Activated T-helper 1 cell treated with anti-CD3 and anti-CD28 coated beads, Interleukin-12 subunit alpha, Interleukin-12 subunit beta, Interleukin-2, Interleukin-4 antibody, amounts not matched to agents 30 ng/mL and 10 ng/mL and 1 ng/mL, durations not matched to agents 14 hours and 24 hours and 36 hours (primary cell): ENCODE measurements at places on chromosomes 6 and 20.

DNA sequence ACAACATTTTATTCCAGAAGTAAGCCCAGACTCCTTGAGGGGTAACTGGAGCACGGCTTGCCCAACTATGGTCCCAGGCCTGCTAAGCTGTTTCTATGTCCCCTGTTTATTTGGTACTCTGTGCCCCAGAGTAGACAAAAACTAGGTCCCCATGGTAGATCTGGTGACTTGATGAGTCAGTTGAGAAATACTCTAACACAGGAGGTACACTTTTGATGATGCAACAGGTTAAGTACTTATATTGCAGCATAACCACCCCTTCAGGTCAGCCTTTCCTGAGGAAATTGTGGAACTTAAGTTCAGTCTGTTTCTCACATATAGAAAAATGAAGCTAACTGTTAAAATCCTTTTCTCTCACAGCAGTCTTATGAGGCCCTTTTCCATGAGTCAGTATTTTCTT is 19.6 kb downstream of the TTPAL start:
- no peak for DNase-seq

DNA sequence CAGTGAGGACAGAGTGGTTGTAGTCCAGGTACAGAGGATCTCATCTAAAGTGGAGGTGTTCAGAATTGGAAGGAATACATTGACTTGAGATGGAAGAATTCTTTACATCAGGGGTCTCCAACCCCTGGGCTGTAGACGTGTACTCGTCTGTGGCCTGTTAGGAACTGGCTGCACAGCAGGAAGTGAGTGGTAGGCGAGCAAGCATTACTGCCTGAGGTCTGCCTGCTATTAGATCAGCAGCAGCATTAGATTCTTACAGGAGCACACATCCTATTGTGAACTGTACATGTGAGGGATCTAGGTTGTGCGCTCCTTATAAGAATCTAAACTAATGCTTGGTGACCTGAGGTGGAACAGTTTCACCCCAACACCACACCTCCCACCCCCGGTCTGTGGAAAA is 121.1 kb downstream of the CDKAL1 start:
- DNase-seq, result no peak

DNA sequence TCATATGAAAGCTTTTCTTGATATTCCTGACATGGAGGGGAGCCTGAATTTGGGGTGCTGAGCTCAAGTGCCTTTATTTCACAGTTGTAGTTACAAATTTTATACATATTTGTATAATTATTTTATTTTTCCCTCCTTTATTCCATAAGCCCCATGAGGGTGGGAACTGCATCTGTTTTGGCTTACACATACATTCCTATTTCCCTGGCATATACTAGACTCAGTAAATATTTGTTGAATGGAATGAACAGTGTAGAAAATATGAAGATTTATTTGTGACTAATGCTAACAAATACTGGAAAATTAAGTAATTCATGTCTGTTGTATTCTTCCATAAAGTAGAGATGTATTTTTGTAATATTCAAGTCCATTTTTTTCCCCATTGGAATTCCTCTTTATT is 127.1 kb downstream of the MYO6 start:
- no peak for DNase-seq

DNA sequence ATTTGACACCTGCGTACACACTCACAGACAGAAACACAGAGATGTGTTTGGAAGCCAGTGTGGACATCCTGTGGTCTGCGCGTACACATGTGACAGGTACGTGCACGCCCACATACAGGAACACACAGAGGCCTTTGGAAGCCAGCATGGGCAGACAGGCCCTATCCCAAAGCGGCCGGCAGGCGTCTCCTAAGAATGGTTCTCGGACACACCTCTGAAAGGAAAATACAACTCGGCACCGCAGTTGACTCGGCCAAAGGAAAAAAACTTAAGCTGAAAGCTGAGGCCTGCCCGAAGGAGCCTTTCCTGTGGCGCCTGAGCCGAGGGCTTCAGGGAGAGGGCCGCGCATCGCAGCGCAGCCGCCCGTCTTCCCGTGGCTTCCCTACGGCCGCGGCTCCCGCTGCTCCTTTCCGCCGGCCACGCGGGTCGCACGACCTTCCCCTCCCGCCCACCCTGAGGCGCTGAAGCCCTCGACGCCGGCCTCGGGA is 1.4 kb upstream of the CEP43 start:
- DNase-seq, result peak; percentile 39

DNA sequence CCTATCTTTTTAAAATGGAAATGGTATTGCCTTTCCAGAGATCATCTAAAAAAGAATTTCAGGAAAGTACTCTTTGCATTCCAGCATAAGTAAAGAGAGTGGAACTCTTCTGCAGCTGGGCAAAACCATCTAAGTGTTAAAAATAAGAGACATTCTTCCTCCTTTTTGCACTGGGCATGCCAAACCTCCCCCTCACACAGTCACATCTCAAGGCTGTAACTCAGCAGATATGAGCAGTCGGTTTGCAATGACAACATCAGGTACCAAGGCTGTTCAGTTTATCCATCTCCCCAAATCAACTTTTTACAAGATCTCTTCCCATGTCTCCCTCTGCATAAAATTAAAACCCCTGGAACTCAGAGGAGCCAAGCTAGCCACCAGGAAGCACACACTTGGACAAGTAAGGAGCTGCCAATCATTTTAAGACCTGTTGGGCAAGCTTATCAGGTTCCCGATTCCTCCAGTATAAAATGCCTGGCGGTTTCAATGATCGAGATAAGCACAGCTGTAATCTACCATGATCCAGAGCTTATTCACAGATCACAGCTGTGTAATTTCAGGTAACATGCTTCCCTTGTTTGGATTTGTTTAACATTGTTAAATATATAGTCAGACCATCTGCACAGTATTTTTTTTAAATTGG is 23.2 kb downstream of the ID4 start:
- DNase-seq, result no peak
